ENCODE measurements at places on chromosomes 1 and 21.

- peak; percentile 64 for DNase-seq
- peaks cover 27% of the 10 kb centered on the region for H3K4me1 ChIP-seq
- peaks cover 72% of the 10 kb centered on the region for H3K36me3 ChIP-seq
- H3K4me3 ChIP-seq: no peak overlapping the region
These were observed 41.4 kb downstream of the YARS1 start for GRCh38 chr1:32775640-32776337.

GRCh38 chr1:235867903-235868469 lies 1.3 kb upstream of the LYST start:
- no peaks in the 10 kb centered on the region for H3K27me3 ChIP-seq
- peak; percentile 45 for DNase-seq
- peaks cover 41% of the 10 kb centered on the region for H3K4me1 ChIP-seq
- peak overlapping the region; percentile 87 for H3K4me3 ChIP-seq

DNA sequence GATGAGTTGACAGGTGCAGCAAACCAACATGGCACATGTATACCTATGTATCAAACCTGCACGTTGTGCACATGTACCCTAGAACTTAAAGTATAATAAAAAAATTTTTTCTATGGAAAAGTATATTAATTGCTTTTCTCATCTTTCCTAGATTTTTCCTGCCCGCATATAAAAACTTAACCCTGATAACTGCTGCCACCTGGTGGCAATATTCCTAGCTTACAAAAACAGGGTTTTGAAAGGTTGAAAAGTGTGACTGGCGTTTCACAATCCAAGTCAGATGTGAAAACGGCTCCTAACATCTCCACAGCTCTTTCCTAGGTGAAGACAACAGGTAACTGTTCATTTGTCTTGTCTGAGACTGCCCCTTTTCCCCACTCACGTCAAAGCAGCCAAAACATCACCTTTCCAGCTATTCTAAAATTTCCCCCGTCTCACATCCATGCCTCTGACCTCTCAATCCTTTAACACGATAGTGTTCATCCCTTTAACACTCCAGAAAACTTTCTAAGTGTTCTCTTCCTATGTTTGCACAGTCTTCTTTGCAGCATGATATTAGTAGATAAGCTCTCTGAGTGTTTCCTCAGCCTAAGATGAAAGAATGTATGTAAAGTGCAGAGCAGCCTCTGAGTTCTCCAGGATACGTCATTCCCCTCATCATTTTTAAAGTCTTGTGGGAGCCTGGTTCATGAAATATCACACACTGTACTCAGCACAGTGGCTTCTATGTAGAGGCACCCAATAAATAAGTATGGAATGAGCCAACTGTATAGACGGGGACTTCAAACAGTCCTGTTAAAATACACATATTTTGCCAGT lies 27.5 kb downstream of the OVGP1 start:
- H3K4me1 ChIP-seq: no peaks in the 10 kb centered on the region
- H3K4me3 ChIP-seq: no peak overlapping the region
- peak; percentile 39 for DNase-seq
- no peaks in the 10 kb centered on the region for H3K27me3 ChIP-seq
- no peaks in the 10 kb centered on the region for H3K36me3 ChIP-seq

- H3K27ac ChIP-seq: no peak overlapping the region
- no peaks in the 10 kb centered on the region for H3K4me1 ChIP-seq
- peaks cover 72% of the 10 kb centered on the region for H3K36me3 ChIP-seq
- DNase-seq: no peak
- H3K27me3 ChIP-seq: no peaks in the 10 kb centered on the region
These were observed 72.3 kb downstream of the RUSC1 start for GRCh38 chr1:155392898-155393411.

DNA sequence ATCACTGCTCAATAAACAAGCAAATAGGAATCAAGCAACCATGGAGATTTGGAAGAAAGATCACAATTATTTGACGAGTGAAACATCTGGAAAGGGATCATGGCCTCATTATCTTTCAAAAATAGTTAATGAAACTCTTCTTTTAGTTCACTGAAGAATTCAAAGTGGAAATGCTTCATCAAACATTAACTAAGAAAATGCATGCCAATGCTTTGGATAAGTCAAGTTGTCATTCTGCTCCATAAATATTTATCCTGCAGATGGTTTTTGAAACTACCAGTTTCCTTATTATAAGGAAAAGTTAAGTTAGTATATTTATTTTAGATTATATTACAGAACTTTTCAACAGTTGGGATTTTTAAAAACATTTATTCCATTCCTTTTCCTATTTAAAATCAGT lies 206.5 kb upstream of the ADGRL2 start:
- H3K36me3 ChIP-seq: no peaks in the 10 kb centered on the region
- H3K27me3 ChIP-seq: no peaks in the 10 kb centered on the region
- H3K27ac ChIP-seq: no peak overlapping the region

GRCh38 chr21:44293551-44294231 lies 6.2 kb upstream of the PFKL start:
- H3K4me3 ChIP-seq: no peak overlapping the region
- no peak overlapping the region for H3K27ac ChIP-seq
- no peaks in the 10 kb centered on the region for H3K36me3 ChIP-seq
- no peaks in the 10 kb centered on the region for H3K27me3 ChIP-seq
- H3K4me1 ChIP-seq: peaks cover 7% of the 10 kb centered on the region

DNA sequence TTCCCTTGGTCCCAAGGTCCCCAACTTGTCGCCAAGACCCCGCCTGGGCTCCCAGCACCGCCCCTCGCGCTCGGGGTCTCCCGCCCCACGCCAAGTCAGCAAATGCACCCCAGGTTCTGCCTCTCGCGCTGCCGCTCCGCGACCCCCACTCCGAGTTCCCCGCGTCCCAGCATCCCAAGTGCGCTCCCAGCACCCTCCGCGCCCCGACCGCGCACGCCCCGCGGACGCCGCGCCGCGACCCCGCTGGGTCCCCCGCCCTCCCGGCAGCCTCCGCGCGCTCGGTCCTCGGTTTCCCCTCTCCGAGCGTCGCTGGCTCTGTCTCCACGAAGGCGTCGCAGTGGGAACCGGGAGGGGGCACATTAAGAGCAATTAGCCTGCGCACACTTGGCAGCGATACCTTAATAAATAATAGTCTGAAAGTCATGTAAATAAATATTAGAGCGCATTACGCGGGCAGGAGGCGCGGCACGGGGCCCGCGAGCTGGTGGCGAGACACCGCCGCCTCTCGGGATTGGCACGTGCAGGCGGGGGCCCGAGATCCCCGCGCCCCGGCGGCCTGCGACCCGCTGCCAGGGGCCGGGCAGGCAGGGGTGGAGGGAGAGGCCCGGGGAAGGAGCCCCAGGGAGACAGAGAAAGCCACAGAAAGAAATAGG lies 75.9 kb downstream of the VWA5B1 start:
- no peaks in the 10 kb centered on the region for H3K4me1 ChIP-seq
- DNase-seq: no peak
- peaks cover 97% of the 10 kb centered on the region for H3K27me3 ChIP-seq

DNA sequence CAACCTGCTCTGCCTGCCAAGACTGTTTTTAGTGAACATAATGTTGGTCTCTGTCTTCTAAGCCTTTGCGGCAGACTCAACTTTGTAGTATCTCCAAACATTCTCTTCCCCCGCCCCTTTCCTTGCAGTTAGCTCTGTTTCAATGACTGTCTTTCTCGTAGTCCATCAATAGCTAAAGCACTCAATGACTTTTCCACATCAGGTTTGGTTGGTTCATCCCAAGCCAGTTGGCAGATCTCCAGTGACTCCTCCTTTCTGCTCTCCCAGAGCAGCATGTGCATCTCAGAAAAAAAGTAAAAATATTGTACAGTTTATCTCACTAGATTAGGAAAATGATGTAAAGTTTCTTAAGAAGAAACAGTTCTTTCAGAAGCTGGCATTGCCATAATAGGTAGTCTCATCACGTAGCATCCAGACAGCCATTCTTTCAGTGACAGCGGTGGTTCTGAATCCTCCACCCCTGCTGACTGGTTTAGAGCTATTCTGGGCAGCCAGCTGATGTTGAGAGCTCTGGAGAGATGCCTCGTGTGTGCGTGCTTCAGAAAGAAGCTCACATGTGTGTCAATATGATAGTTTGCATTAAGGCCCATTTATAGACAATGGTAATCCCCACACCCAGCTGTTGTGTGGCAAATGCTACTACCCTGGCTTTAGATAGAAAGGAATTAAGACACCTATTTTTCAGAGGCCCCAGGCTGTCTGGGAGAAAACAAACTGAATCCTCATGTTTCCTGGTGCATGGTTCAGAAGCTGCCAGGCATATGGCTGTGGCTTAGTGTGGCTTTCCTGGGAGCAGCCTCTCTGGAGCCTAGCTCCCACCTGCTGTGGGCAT lies 53.2 kb downstream of the CNN3 start:
- H3K36me3 ChIP-seq: no peaks in the 10 kb centered on the region
- H3K27me3 ChIP-seq: no peaks in the 10 kb centered on the region
- no peak for DNase-seq
- H3K4me1 ChIP-seq: no peaks in the 10 kb centered on the region

GRCh38 chr1:192639607-192640368 lies 3.8 kb downstream of the RGS13 start:
- H3K4me1 ChIP-seq: peaks cover 3% of the 10 kb centered on the region
- DNase-seq: no peak
- H3K27me3 ChIP-seq: no peaks in the 10 kb centered on the region

DNA sequence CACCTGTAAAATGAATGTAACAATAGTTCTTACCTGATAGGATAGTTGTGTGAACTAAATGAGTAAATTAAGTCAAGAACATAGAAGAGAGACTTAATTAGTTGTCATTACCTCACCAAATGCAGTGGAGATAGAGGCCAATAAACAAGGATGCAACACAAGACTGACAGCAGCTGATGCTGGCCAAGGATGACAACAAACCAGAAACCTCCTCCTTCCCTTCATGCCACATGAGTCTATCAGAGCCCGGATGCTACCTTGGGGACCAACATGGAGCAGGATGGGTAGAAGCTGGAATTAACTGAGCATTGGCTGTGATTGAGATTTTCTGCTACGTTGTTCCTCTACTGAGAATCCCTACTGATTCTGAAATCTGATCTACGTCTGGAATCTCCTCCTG lies 30.3 kb upstream of the USP1 start:
- DNase-seq: no peak
- H3K4me3 ChIP-seq: no peak overlapping the region
- no peaks in the 10 kb centered on the region for H3K4me1 ChIP-seq
- H3K27ac ChIP-seq: no peak overlapping the region
- no peaks in the 10 kb centered on the region for H3K36me3 ChIP-seq

GRCh38 chr1:177883581-177883980 lies 86.3 kb downstream of the SEC16B start:
- H3K36me3 ChIP-seq: no peaks in the 10 kb centered on the region
- DNase-seq: no peak
- no peaks in the 10 kb centered on the region for H3K4me1 ChIP-seq
- H3K4me3 ChIP-seq: no peak overlapping the region
- H3K27ac ChIP-seq: no peak overlapping the region

GRCh38 chr1:32241001-32241763 lies 5.8 kb upstream of the FAM167B start:
- H3K36me3 ChIP-seq: no peaks in the 10 kb centered on the region
- H3K27me3 ChIP-seq: no peaks in the 10 kb centered on the region
- H3K4me1 ChIP-seq: peaks cover 25% of the 10 kb centered on the region
- DNase-seq: peak; percentile 73
- peak overlapping the region; percentile 29 for H3K4me3 ChIP-seq

GRCh38 chr1:151846062-151846568 lies 6.5 kb upstream of the C2CD4D start:
- H3K4me3 ChIP-seq: no peak overlapping the region
- peaks cover 21% of the 10 kb centered on the region for H3K4me1 ChIP-seq
- H3K27me3 ChIP-seq: no peaks in the 10 kb centered on the region
- H3K27ac ChIP-seq: no peak overlapping the region
- no peaks in the 10 kb centered on the region for H3K36me3 ChIP-seq

DNA sequence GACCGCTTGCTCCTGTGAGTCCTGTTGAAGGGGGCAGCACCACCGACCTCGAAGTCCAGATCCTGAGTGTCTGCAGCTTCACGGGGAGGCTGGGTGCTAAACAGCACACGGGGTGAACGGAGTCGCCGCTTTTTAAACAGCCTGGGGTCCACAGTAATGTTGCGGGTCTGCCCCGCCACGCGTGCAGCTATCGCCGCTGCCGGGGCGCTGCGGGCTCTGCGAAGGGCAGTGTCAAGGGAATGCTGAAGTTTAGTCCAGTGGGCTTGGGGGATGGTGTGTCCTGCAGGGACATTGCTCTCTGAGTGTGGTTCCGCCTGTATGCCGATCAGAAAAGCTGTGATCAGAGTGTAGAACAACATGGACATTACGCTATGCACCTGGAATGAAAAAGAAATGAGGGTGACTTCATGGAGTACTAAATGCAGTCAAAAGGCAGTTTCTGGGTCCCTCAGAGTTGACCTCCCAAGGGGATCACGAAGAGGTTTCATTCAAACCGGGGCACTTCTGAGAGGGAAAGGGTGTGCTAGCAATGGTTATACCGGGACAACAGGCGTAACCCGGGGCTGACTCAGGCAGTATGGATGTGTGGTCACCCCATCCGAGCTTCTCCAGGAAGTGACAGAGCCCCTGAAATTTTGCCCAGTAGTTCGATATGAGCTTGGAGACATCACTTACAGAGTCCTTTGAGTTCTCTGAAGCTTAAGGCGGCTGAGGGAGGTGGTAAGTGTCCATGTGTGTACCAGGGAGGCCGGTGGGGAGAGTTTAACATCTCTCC lies 51.4 kb downstream of the NGF start:
- no peak for DNase-seq
- H3K36me3 ChIP-seq: no peaks in the 10 kb centered on the region
- no peaks in the 10 kb centered on the region for H3K4me1 ChIP-seq
- H3K27ac ChIP-seq: no peak overlapping the region

DNA sequence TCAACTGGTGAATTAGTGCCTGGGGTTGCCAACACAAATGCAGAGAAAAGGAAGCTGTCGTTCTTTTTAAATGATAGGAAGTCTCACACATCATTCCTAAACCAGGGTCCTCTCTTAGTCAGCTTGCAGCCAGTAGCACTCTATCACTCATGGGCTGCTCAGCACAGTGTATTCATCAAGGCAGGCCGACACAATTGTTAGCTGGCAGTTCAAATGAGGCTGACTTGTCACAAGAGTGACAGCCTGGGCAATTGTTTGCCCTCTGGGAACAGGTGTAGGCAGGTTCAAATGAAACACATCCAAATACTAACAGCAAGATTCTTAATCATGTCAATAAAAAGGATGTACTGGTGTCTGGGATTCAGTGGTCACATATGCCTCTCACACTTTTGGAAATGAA lies 76.9 kb downstream of the ERICH3 start:
- no peaks in the 10 kb centered on the region for H3K36me3 ChIP-seq
- no peak for DNase-seq
- H3K4me3 ChIP-seq: no peak overlapping the region

Measured in common myeloid progenitor, CD34-positive (primary cell).